ENCODE measurements at places on chromosomes 5 and 9. TPM values are rescaled to one million over a fixed set of nuclear protein-coding genes. Genes with fewer than 3 reads are reported as not detected.

Gene SH3TC2
- not detected for total RNA-seq

- H3K27ac ChIP-seq: peak overlapping the region; percentile 97
- H3K4me3 ChIP-seq: peak overlapping the region; percentile 93
- peaks cover 49% of the 10 kb centered on the region for H3K4me1 ChIP-seq
- H3K27me3 ChIP-seq: no peaks in the 10 kb centered on the region
These were observed 632 bp downstream of the DPM2 start for GRCh38 chr9:127937056-127937387.

DNA sequence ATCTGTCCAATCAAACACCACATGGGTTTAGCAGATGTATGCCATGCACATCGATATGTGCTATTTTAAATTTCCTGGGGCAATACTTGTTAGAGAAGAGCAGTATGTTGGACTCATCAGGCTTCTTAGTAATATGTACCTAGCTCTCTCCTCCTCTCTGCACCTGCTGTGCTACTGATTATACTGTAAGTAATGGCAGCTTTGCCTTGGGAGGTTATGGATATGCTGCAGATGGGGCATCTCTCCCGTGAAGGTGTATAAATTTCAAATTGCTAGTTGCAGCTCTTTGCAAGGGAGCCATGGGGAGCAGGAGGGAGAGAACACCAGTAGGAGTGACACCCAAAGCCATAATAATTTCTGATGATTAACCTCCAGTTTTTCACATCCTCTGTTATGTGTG lies 101.5 kb downstream of the SPATA31D1 start:
- no peak overlapping the region for H3K4me3 ChIP-seq
- H3K4me1 ChIP-seq: no peaks in the 10 kb centered on the region
- no peak for DNase-seq
- H3K27ac ChIP-seq: no peak overlapping the region
- no peaks in the 10 kb centered on the region for H3K36me3 ChIP-seq

DNA sequence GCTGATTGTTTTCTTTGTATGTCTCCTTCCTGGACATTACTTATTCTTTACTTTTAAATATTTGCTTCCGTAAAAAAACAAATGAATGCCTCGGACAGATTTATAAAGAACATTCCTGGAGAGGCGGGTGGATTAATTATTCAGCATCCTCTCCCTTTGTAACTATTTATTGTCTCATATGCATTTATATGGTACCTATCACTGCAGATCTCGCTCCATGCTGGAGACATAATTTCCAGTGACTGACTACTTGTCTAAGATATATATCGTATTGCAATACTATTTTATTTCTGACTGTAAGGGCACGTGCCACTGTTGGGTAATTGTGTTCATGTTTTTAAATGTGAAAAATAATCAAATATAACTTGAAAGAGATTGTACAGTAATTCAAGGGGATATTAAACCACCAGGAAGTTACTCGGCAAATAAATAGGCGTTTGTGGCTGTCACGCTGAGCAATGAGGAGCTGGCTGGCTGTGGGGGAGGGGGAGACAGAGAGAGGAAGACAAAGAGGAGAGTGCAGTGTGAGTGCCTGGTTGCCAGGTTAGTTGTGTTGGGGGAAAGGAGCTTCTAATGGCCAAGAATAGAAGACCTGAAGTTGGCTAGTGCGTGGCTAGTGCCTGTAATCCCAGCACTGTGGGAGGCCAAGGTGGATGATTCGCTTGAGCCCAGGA lies 131.8 kb upstream of the GABRP start:
- no peaks in the 10 kb centered on the region for H3K36me3 ChIP-seq
- no peak overlapping the region for H3K4me3 ChIP-seq
- H3K27ac ChIP-seq: no peak overlapping the region

Gene PROB1
- 0.88 TPM for total RNA-seq
